ENCODE measurements at places on chromosomes 2 and 18.

- DNase-seq: no peak
These were observed 61.0 kb downstream of the GRB14 start for GRCh38 chr2:164560181-164560792.

DNA sequence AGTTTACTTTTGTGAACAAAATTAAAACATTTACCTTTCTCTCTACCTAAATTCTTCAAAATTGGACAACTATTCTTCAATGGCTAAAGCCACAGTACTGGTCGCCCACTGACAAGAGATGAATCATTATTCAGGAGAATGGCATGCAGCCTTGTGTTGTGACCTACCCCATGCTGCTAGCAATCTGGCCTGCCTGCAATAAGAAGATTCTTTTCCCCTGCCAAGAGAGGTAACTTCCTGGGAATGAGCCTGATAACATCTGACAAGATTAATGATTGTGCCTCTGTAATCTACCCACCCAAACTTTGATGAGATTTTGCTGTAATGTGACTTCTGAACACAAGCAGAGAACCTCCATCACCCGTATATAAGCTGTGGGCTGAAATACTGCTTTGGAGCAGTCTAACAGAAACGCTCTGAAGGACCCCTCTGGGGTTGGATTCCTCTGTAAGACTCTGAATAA is 47.0 kb upstream of the ST3GAL5 start:
- no peak for DNase-seq

GRCh38 chr2:104852090-104852666 is 1.7 kb upstream of the POU3F3 start:
- DNase-seq: no peak

GRCh38 chr2:187769437-187769836 is 215.2 kb upstream of the TFPI start:
- DNase-seq: no peak

- DNase-seq: no peak
These were observed 951.6 kb upstream of the SLC39A10 start for GRCh38 chr2:194705398-194705797.

DNA sequence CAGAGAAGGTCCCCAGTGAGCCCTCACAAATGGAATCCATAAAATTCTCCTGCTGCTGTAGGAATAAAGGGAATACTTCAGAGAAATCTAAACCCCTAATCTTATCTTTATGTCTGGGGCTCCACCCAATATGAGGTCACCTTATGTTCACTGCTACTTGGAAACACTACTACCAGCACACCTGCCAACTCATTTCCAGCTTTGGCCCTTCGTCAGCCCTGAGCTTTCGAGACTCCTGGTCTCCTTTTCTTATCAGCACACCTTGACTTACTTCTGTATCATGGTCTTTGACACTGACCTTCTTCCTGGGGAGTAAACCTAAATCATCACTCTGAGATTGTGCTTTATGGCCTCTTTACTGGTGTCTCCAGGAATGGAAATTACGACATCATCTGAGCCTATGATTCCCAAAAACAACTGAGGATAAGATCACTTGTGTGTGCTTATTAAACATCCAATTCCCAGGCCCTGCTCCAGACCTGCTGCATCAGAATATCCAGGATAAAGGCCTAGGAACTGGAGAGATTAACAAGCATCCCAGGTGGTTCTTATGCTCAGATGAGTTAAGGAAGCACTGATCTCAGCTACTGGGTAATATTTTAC is 22.2 kb upstream of the ASNSD1 start:
- no peak for DNase-seq
